T-helper 1 cell (primary cell): ENCODE measurements at places on chromosomes 7 and 10.
A peak's percentile ranks its signal among the peaks of the same experiment; 100 is the strongest.

- DNase-seq, result no peak
These were observed 37.0 kb downstream of the EPDR1 start for GRCh38 chr7:37957221-37957970.

DNA sequence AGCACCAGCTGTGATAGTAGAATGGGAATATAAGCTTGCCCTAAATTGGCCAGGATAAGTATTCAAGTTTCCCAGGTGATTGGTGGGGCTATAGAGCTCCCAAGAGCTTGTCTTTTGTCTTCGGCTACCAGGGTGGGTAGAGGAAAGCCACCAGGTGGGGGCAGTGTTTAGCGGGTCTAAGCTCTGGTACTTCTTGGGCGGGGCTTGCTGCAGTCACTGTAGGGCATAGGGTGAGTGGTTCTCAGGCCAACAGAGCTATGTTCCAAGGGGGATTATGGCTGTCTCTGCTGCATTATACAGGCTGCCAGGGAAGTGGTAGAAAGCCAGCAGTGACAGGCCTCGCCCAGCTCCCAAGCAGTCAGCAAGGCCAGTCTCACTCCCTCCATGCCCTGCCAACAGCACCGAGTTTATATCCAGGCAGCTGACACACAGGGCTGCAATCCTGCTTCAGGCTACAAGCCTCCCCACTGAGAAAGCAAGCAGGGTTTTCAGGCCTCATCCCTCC is 110.7 kb downstream of the ZNF467 start:
- DNase-seq, result peak; percentile 52

DNA sequence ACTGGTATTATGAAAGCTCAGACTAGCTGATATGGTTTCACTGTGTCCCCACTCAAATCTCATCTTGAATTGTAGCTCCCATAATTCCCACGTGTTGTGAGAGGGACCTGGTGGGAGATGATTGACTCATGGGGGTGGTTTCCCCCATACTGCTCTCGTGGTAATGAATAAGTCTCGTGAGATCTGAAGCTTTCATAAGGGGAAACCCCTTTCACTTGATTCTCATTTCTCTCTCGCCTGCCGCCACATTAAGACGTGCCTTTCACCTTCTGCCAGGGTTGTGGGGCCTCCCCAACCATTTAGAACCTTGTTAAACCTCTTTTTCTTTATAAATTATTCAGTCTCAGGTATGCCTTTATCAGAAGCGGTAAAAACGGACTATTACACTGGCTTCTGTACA is 40.3 kb downstream of the COL13A1 start:
- DNase-seq, result no peak

DNA sequence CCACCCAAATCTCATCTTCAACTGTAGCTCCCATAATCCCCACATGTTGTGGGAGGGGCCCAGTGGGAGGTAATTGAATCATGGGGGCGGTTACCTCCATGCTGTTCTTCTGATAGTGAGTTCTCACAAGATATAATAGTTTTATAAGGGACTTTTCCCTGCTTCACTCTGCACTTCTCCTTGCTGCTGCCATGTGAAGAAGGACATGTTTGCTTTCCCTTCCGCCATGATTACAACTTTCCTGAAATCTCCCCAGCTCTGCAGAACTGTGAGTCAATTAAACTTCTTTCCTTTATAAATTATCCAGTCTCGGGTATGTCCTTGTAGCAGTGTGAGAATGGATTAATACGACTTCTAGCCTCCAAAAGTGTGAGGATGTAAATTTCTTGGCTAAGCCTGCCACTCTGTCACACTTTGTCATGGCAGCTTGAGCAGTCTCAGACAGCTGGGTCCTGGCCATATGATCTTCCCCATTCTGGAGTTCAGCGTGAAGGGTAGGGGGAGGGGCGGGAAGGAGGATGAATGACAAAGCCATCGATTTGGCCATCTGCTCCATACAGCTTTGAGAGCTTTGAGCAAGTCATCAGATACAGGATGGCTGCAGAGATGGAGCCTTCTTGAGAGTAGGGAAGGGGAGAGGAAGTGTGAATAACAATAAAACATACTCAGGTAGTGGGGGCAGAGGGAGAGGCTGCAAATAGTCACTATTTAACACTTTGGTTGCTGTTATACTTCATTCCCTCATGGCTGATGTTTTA is 19.1 kb upstream of the INPP5F start:
- DNase-seq, result no peak

- no peak for DNase-seq
These were observed 28.6 kb downstream of the PARD3 start for GRCh38 chr10:34786464-34786863.

DNA sequence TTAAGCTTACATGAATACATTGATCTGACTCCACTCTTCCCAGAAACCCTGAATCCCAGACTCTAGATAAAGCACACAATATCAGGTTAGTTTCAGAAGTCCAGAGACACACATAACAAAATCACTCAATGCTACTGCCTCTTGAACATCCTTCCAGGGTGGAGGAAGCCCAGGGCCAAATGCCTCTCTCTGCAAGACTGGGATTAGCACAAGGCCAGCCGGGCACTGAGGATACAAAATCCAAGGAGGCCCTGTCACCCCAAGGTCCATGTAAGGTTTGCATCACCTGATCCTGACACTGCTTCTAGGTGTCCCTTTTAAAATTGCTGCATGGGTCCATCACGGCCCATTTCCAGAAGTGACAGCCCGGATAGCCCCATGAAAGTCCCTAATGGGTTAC is 2.6 kb upstream of the PLXNA4 start:
- no peak for DNase-seq

DNA sequence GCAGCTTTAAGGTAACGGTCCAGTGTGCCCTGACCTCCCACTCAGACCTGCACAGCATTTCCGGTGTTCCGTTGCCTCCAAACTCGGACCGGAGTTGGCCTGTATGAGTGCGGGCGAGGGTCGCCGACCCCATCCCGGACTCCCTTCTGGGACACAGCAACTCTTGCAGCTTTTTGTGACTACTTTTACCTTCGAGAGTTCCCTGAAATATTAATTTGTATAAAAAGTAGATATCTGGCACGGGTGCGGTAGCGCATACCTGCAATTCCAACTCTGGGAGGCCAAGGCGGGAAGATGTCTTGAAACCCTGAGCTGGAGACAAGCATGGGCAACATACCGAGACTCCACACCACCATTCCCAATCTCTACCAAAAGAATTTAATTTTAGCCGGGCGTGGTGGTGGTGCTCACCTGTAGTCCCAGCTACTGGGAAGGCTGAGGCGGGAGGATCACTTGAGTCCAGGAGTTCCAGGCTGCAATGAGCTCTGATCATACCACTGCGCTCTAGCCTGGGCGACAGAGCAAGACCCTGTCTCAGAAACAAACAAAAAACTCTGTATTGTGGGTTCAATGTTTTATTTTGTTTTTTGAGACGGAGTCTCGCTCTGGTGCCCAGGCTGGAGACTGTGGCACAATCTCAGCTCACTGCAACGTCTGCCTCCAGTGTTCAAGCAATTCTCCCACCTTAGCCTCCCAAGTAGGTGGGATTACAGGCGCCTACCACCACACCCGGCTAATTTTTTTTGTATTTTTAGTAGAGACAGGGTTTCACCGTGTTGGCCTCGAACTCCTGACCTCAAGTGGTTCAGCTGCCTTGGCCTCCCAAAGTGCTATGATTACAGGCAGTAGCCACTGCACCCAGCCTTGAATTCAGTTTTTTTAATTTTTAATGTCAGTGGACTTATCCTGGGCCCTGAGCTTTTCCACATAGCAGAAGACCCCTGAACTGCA is 1.1 kb upstream of the PPP1R35 start:
- DNase-seq, result no peak

GRCh38 chr7:6461946-6462550 is 14.3 kb upstream of the DAGLB start:
- DNase-seq, result no peak
